ENCODE measurements at places on chromosomes 5 and 9.

DNA sequence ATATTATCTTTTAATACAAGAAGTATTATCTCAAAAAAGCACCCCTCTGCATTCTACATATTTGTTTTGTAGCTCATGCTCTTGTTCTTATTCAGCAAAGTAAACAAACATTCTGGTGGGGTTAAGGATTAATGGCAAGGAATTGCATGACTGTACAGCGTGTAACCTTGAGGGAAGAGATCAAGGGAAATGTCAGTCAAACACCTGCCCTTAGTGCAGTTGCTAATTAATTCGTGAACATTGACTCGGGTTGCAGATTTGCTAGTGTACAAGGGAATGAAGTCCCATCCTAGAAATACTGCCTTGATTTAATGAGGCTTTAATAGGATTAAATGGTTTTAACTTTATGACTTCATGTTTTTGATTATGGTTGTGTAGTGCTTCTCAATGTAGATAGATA lies 1758.1 kb downstream of the MAT2B start:
- no peak for DNase-seq

GRCh38 chr5:2399804-2400203 lies 351.7 kb downstream of the IRX2 start:
- no peak for DNase-seq

DNA sequence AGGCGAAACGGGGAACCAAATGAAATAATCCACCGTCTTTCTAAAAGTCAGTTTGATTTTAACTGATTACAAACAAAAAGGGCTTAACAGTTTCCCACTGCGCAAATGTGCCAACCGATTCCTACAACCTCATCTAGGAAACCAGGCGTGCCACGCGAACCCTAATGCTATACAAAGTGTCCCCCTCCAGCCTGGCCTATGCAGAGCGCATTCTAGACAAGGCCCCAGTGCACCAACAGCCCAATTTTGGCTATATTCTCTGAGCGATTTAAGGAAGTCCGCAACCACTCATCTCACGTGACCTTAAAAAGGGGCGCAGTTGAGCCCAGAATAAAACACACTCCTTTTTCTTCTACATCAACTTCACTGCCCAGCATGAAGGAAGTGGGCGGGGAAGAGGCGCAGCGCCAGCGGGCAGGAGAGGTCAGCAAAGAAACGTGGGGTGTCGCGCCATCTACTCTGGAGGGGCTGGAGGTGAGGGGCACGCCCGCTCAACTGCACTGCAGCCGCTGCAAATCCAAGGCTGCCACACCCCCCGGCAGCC lies 779 bp downstream of the FAM13B start:
- peak; percentile 90 for DNase-seq

- DNase-seq = no peak
Observed at GRCh38 chr9:15344191-15344590, 37.2 kb upstream of the TTC39B start.

GRCh38 chr5:94832685-94833084 lies 214.2 kb downstream of the SLF1 start:
- DNase-seq = no peak

DNA sequence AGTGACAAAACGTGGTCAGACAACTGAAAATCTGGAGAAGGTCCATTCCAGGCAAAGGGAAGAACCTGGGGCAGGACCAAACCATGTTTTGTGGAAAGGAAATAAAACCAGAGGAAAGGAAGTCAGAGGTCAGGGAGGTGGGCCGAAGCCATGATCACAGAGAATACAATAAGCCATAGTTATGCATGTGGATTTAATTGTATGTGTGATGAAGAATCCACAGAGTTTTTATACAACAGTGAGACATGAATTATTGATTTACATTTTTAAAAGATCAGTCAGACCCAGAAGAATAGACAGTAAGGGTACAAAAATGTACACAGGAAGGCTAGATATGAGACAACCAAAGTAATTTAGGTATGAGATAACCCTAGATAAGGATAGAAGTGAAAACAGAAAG lies 20.8 kb downstream of the TTC33 start:
- no peak for DNase-seq

DNA sequence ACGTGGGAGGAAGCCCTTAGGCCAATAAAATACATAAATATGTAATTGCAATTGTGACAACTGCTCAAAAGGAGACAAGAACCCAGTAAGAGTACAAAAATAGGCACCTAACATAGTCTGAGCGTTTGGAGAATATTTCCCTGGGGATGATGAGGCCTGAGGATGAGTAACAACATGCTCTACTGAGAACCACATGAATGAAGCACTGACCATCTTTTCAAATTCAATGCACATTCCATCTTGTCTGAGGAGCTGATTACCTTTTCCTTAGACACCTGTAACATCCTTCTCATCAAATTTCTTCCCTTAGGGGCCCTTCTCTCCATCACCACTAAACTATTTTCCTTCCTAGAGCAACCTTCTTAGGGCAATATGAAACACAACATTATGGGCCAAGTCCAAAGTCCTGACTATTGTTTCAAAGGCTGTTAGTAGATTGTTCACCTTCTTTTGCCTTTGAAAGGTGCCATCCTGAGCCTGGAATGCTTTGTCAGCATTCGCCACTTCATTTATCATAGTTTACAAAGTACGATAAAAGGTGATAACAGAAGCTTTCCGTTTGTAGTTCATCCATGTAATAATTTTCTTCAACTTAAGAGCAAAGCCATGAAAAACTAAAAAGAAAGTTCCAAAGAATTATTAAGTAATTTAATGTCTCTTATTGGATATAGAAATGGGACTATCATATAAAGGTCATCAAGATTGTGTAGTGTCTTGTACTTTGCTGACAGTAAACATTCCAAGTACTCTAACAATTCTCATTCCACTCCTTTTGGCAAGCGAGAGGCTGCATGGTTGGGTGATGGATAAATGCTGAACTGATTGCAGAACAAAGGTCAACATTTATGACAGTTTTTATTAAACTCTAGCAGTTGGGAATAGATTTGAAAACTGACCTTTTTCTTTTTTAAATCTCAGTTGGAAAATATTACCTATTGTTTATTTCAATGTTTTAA lies 471.3 kb downstream of the PDE4D start:
- no peak for DNase-seq

DNA sequence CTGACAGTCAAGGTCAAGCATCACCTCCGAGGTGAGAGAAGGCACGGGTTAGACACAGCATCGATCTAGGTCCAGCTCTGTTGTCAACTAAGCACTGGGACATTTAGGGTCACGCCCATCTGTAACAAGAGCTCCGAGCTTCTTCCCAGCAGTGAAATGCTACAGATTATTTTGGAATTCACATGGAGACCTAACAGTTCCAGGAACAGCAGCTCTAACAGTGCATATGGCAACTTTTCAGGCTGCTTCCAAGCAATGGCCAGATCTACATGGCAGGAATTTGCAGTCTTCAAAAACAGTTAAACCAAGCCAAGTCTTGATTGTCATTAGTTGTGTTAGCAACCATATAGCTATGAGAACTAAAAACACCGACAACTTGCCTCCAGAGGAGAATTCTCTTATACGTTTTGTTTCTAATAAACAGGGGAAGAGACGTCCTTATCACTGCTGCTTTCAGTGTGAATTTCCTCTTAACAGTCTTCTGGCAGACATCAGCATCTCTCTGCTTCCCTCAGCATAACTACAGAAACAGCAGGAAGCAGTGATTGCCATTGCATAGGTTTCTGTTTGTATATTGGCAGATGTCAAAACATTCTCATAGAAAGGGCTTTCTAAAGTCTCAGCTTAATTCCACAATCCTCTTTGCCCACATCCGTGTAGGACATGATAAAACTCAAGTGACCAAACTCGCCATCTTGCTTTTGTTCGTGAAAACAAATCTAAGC lies 242.1 kb upstream of the DAPK1 start:
- DNase-seq = no peak

- no peak for DNase-seq
Observed at GRCh38 chr5:168312606-168313295, 21.3 kb downstream of the WWC1 start.

DNA sequence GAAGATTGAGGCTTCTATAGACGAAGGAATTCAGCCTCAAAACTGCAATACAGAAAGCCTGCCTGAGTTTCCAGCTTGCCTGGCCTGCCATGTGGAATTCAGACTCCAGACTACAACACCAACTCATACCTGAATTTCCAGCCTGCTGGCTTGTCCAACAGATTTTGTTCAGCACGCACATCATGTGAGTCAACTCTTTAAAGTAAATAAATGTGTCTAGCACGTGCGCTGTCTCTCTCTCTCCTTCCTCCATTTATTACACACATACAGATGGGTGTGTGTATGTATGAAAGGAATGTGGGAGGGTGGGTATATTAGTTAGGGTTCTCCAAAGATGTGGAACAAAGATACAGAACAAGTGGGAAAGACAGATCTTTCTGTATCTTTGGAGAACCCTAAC lies 82.4 kb upstream of the TAS2R1 start:
- no peak for DNase-seq

- no peak for DNase-seq
Observed at GRCh38 chr5:172683645-172684471, 42.8 kb downstream of the NEURL1B start.

GRCh38 chr9:114240647-114241558 lies 82.0 kb upstream of the ORM1 start:
- no peak for DNase-seq

DNA sequence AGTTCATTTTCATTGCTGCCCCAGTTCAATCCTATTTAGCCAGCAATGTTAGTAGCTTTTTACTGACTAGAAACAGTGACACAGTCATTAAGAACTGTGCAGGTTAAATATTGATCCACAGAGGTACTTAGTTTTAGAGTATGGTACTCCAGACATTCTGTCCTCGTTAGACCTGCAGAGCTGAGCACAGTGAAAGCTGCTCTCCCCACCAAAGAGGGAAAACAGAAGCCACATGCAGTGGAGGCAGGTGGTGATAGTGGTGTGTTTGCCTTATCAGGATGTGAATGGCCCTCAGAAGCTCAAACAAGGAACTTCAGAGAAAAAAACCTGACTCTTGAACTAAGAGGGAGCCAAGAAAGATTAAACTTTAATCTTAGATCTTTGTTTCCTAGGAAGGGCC lies 75.5 kb downstream of the UNC13B start:
- no peak for DNase-seq

DNA sequence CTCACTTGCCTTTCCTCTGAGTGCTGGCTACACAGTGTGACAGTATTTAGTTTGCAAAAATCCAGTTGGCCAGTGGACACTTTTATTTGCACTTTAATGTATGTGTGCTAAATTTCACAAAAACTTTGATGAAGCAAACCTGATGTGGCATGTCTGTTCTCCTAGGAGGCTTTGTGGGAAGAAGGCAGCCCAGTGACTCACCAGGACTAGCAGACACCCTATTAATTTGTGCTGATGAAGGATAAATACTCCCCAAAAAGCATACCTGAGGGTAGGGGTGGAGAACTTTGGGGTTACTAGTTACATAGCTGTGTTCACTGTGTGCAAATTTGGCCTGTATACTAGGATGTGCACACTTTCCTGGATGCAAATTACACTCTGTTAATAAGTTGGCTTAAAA lies 39.3 kb upstream of the IPPK start:
- no peak for DNase-seq

- no peak for DNase-seq
Observed at GRCh38 chr5:68000805-68001204, 214.8 kb upstream of the PIK3R1 start.

- DNase-seq = no peak
Observed at GRCh38 chr5:144510845-144511579, 340.3 kb downstream of the KCTD16 start.

- no peak for DNase-seq
Observed at GRCh38 chr9:131695836-131696460, 43.9 kb downstream of the RAPGEF1 start.

GRCh38 chr5:87120518-87121303 lies 147.0 kb upstream of the RASA1 start:
- DNase-seq = no peak

GRCh38 chr5:115686051-115686737 lies 60.4 kb upstream of the TMED7 start:
- no peak for DNase-seq

- DNase-seq = no peak
Observed at GRCh38 chr9:113776194-113776593, 99.9 kb upstream of the ZNF618 start.

GRCh38 chr5:1376981-1377380 lies 32.1 kb upstream of the CLPTM1L start:
- DNase-seq = no peak

DNA sequence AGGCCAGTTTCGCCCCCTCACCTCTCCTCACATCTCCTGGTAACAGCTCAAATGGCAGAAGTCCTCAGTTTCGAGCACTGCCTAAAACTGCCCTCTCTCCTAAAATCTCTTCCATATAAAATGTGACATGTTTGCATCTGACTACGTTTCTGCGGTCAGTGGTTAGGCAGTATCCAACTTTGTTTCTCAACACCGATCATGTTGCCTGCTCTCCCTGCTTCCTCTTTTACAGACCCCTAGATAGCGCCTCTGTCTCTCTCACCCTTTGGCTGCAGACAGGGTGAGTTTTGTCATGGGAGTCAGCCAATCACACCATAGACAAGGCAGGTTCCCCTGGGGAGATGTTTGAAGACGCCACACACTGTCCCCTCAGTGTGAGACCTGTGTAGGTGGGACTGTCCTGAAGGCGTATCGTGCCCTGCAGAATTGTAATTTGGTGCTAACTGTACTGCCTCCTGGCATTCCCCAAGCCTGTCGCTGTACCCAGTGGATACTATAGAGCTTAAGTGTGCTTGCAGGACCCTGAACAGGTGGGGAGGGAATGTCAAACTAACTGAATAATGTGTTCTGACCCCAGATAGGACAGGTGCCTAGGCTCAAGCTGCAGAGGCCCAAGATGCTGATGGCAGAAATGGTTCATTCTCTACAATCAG lies 1.1 kb downstream of the HEXB start:
- DNase-seq = peak; percentile 92

GRCh38 chr9:127714951-127715469 lies 453 bp downstream of the PTRH1 start:
- no peak for DNase-seq

GRCh38 chr5:97135868-97136267 lies 6.5 kb downstream of the LIX1 start:
- DNase-seq = no peak

GRCh38 chr5:62002436-62002835 lies 303.6 kb upstream of the KIF2A start:
- DNase-seq = no peak

- DNase-seq = no peak
Observed at GRCh38 chr5:2847608-2848007, 96.1 kb upstream of the IRX2 start.

GRCh38 chr9:89845862-89846261 lies 241.1 kb downstream of the GADD45G start:
- no peak for DNase-seq

DNA sequence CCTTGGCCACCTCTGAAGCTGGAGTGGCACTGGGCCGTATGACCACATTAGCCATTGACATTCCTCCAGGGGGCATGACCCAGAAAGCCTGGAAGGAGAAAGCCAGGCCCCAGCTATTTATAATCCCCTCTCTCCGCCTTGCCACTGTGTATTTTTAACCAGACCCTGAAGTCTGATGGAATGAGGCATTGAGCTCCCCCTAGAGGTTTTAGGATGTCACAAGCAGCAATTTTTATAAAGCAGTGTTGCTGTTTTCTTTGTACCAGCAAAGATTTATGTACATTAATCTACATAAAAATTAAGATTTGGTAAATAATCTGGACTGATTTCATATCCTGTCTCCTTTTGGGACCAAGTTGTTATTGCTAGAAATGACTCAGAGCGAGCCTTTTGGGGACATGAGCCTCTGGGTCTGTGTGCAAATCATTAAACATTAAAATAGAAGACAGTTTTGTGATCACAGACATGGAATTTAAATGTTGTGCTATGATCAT lies 127.1 kb downstream of the TRIO start:
- DNase-seq = peak; percentile 72

- no peak for DNase-seq
Observed at GRCh38 chr9:90881648-90882047, 80.0 kb downstream of the SYK start.

GRCh38 chr5:90563108-90563507 lies 4.5 kb downstream of the ADGRV1 start:
- no peak for DNase-seq
